ENCODE measurements at places on chromosomes 1 and 21. TPM values are rescaled to one million over a fixed set of nuclear protein-coding genes. Genes with fewer than 3 reads are reported as not detected.

GRCh38 chr1:63408331-63408730 lies 40.9 kb downstream of the ALG6 start:
- no peak for DNase-seq

- DNase-seq: no peak
These were observed 52.1 kb upstream of the ERRFI1 start for GRCh38 chr1:8078176-8078671.

- DNase-seq: no peak
These were observed 202.5 kb upstream of the RAB4A start for GRCh38 chr1:229068270-229068987.

DNA sequence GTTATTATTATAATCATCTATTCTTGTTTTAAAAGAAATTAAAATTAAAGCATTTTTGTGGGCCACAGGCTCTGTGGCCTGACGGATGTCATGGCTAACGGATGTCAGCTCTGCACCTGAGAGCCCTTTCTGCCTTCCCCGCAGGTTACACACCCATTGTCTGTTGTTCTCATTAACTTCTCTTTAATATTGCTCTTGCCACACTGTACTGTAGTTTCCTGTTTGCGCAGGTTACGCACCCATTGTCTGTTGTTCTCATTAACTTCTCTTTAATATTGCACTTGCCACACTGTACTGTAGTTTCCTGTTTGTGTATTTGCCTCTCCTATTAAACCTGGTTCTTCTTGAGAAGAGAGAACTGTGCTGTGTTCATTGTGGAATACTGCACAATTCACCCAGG lies 294.4 kb upstream of the PLXNA2 start:
- DNase-seq: no peak

GRCh38 chr1:50348449-50349241 lies 74.6 kb downstream of the DMRTA2 start:
- DNase-seq: peak; percentile 73

- no peak for DNase-seq
These were observed 1.1 kb downstream of the PIK3CD start for GRCh38 chr1:9652379-9653209.

DNA sequence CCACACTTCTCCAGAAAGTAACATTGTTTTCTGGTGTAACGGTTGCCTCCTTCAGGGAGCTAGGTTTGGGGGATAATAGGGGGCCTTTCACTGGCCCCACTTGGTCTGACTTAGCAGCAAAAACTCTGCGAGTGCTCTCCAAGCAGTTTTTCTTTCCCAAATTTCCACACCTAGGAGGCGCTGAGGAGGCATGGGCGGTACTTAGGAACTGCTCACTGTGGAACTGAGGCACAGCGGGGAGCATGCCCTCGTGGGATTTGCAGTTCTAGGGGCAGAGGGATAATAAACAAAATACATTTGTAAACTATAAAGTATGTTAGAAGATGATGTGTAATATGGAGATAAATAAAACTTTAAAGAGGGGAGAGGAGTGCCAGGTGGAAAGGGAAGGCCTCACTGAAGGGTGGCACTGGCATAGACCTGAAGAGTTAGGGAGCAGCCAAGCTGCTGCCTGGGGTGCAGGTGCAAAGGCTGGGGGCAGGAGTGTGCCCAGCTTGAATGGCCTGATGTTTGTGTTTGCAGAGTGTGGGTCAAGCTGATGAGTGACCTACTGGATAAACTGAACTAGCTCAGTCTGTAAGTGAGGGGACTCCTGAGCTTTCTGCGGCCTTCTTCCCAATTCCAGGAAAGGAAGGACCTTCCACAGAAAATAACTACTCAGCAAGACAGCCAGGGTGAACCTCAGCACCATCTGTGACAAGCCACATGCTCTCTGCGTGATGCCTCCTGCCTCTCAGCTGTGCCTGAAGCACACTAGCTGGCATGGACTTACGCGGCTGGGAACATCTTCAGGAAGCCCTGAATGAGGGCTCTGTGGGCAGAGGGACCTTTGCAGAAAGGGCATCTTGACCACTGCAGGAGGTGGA lies 1.9 kb downstream of the EPHX1 start:
- DNase-seq: no peak

DNA sequence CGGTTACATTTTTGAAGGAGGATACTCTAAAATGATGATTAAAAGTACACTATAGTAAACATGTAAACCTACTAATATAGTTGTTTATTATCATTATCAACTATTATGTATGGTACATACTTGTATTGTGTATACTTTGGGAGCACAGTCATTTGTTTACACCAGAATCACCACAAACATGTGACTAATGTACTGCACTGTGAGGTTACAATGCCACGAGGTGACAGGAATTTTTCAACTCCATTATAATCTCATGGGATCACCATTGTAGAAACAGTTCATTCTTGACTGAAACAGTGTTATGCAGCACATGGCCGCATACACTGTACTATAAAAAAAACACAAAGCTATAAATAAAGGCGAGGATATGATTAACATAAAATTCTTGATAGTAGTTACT lies 44.3 kb downstream of the GPATCH2 start:
- DNase-seq: no peak

DNA sequence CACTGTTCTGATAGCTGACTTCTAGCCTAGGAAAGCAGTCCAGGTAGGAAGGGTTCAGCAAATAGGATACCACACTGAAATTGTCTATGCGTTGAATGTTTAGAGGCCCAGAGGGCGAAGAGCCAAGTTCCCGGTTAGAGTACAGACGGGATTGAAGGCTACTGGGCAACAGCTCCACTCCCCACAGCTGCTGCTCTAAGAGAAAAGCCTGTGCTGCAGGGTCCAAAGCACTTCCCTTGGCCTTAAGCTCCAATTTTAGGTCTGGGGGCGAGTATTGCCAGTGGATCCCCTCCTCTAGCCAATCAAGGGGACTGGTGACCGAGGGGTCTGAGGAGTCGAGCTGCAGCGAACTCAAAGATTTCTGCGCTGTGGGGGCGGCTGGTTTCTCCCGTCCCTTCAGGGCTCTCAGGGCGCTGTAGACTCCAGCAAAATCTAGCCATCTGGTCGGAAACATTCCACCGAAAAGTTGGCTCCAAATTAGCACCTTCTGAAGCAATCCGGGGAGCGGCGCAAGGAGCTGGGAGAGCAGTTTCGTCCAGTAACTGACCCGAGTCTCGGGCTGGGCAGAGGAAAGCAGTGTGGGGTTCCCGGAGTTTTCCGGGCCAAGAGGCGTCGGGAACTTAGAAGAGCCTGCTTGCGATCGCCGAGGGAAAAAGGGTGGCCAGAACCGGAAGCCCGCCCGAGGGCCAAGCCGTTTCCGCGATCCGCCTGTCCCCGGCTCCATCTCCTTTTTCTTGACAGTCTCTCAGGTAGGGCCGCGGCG lies 748 bp downstream of the PPP1R15B start:
- DNase-seq: peak; percentile 53

GRCh38 chr1:166859597-166859996 lies 16.5 kb downstream of the TADA1 start:
- no peak for DNase-seq

GRCh38 chr21:45319461-45320211 lies 31.9 kb upstream of the POFUT2 start:
- DNase-seq: no peak

GRCh38 chr1:9344426-9345200 lies 51.9 kb downstream of the SPSB1 start:
- DNase-seq: no peak

DNA sequence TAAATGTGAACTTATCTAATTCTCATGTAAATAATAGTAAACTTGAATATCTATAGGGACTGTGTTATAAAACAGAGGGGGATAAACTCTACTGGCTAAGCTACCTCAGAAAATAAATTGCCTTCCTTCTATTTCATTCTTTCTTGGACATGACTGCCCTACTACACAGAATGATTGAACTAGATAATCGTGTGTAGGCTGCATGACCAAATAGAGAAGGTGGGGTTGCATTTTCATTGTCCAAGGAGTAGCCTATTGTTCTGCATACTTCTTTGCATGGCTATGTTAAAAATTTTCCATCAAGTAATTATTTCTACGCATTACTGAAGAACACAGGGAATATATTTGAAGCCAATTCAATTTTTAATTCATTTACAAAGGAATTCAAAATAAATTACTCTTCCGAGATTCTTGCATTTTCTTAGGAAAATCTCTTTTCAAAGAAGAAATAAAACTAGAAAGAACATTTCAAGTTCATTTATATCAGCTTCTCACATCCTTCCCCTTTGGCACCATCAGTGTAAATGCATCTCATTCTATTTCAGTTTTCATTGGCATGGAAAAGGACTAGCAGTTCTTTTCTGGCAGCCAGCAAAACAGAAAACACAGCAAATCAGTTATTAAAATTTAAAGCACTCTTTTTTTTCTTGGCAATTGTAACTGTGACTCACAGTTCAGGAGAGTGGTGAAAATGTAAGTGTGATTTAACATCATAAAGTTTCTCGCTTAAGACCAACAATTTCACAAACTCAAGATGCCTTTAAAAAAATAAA lies 714.7 kb downstream of the NCAM2 start:
- no peak for DNase-seq

- DNase-seq: no peak
These were observed 105.7 kb downstream of the ZNF326 start for GRCh38 chr1:90100566-90100965.

GRCh38 chr21:45899317-45900033 lies 82.1 kb upstream of the COL6A1 start:
- no peak for DNase-seq

DNA sequence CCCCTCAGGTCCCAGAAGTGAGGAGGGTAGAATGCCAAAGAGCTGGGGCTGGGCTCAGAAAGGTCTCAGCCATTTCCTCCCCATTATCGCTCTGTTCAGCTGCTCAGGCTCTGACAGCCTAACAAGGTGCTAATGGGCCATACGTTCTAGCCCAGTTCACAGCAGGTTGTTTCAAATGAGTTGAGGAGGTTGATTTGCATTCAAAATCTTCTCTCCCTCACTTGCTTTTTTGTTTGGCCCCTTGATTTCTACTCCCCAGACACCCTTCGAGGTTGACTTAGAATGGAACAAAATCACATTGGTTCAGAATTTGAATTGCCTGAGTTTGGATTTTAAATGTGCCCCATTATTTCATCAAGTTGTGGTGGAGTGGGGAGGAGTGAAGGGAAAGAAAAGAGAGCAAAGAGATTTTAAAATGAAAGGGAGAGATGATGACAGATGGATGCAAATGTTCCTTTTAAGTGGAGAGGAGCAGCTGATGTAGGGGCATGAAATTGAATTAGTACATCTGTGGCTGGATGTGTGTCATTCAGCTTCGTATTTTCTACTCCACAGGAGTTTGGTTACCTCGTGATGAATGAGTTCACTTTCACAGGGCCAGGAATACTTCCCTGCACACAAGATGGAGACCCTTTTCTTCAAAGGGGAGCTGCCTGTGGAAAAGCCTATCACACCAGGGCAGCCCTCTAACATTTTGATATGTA lies 425.8 kb upstream of the CAMK1G start:
- no peak for DNase-seq

- no peak for DNase-seq
These were observed 107.5 kb upstream of the CLDN14 start for GRCh38 chr21:36587388-36587787.

DNA sequence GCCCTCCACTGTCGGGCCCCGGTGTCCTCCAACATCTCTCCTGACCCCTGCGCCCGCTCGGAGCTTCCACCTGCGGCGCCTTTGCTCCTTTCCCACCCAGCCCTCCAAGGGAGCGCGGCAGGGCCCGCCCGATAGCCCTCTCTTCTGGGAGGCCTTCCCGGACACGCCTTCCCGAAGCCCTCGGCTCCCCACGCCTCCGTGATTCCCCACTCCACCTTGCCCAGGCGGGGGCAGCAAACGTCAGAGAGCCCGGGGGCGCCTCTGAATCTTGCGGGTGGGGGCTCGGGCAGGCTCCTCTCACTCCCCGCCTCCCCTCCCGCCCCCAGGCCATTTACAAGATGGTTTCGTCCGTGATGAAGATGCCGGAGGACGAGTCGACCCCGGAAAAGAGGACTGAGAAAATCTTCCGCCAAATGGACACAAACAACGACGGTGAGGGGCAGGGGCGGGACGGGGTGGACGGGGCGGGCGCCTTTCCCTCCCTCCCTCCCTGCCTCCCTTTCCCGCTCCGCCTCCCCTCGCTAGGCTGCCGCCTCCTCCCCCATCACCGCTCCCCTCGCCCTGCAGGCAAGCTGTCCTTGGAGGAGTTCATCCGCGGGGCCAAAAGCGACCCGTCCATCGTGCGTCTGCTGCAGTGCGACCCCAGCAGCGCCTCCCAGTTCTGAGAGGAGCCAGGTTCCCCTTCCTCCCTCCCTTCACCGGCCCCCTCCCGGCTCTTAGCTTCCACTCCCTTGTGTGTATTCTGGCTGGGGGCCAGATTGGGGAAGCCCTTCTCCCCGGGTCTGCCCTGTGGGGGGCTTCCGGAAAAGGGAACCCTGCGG lies 7.1 kb downstream of the HPCA start:
- no peak for DNase-seq

- peak; percentile 47 for DNase-seq
These were observed 1.6 kb downstream of the COL11A1 start for GRCh38 chr1:103106426-103107341.

- DNase-seq: no peak
These were observed 73.7 kb downstream of the PDE4B start for GRCh38 chr1:65866439-65866838.

GRCh38 chr1:197081117-197081753 lies 14.2 kb upstream of the F13B start:
- DNase-seq: no peak

DNA sequence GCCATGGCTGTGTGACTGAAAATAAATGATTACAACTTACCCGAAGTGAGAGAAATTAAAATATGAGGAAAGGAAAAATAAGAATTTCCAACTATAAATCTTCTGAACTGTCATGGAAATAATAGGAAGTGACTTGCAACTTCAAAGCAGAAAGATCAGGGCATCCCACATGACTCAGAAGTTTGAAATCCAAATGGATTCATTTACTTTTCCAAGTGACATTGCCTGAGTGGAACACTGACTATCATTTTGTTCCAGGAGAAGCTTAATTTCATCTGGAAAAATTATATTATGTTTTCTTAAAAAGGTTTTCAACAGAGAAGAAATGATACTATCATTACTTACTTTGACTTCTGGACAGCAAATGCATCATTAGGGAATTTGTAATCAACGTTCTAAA lies 110.8 kb downstream of the GREM2 start:
- no peak for DNase-seq

DNA sequence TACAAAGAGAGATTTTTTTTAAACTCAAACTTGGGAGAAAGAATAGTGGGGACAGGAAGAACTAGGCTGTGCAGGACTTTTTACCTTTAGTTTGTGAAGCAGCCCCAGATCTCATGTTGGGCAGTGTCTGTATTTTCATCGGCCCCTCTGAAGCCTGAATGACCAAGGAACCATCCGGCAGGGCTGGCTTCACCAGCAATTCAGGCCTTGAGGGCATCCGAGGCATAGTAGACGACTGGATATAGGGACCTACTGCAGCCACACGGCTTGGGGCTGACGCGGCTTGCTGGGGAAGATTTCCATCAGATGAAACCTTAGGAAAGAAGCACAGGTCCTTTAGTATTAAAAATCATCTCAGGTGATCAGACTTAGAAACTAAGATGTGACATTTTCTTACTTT lies 43.7 kb downstream of the TP53BP2 start:
- DNase-seq: no peak

GRCh38 chr21:31397515-31397926 lies 53.5 kb upstream of the TIAM1 start:
- no peak for DNase-seq

GRCh38 chr1:59475737-59476136 lies 178.8 kb downstream of the FGGY start:
- DNase-seq: no peak

- no peak for DNase-seq
These were observed 81.1 kb downstream of the LHX4 start for GRCh38 chr1:180311011-180311730.

MCOLN2 gene
- 4.2 TPM for polyA plus RNA-seq

E2F2 gene
- polyA plus RNA-seq: 4.8 TPM

ZFP69B gene
- polyA plus RNA-seq: 5.1 TPM

PLA2G2A gene
- polyA plus RNA-seq: not detected

ERG gene
- polyA plus RNA-seq: 20.7 TPM

ZBTB7B gene
- polyA plus RNA-seq: 16.3 TPM

KISS1 gene
- not detected for polyA plus RNA-seq
